ENCODE measurements at places on chromosomes 3 and 15.
A peak's percentile ranks its signal among the peaks of the same experiment; 100 is the strongest.

DNA sequence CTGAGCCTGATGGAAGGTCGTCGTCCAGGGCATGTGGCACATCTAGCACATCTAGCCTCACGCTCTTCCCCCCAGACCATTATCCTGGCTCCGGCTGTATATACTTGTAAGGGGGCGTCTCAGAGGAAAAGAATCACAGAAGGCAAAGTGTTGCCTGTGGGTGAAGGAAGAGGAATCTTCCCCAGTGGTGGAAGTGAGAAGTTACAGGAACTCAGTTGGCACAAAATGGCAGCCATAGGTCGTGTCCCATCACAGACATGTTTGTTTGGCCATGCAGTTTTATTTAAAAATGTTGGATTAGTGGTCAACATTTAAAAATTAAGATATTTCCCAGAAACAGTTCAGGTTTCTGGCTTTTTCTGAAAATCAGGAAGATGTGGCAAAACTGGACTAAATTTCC is 13.6 kb downstream of the GALNT15 start:
- no peak for DNase-seq

- DNase-seq: no peak
Measured at GRCh38 chr3:155444771-155445170, 151.3 kb upstream of the STRIT1 start.

- DNase-seq: no peak
Measured at GRCh38 chr3:89954137-89954536, 846.7 kb downstream of the EPHA3 start.

- DNase-seq: no peak
Measured at GRCh38 chr15:91694831-91695210, 158.7 kb upstream of the SLCO3A1 start.

DNA sequence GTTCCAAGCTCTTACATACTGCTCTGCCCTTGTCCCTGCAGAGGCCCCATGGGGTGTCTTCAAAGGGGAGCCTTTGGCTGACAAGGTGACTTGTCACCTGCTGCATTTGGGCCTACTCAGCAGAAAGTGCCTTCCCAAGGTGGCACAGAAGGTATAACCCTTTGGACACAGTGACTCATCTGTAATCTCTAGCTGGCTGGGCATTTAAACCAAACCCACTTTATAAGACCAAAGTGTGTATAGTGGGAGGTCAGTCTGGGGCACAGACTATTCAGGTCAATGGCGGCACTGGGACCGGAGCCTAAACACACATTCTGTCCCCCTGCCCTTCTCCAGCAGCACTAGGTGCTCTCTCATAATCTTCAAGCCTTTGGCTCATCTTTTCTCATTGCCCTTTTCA is 35.1 kb downstream of the GJD2 start:
- no peak for DNase-seq

DNA sequence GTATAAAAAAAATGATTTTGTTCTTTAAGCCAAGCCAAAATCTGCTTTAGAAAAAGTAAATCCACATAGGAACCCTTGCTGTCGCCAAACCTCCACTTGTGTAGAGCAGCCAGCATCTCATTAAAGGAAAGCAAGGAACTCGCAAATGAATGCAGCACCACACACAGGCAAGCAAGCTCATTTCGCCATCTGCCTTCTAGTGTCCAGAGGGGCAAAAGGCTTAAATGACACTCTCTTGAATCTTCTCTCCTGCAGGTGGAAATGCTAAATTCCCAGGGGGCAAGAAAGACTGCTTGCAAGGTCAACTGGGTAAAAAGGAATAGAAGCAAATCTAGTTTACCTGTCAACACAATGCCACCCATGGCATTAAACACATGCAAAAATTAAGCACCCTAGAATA is 2.4 kb downstream of the MB21D2 start:
- DNase-seq: no peak

DNA sequence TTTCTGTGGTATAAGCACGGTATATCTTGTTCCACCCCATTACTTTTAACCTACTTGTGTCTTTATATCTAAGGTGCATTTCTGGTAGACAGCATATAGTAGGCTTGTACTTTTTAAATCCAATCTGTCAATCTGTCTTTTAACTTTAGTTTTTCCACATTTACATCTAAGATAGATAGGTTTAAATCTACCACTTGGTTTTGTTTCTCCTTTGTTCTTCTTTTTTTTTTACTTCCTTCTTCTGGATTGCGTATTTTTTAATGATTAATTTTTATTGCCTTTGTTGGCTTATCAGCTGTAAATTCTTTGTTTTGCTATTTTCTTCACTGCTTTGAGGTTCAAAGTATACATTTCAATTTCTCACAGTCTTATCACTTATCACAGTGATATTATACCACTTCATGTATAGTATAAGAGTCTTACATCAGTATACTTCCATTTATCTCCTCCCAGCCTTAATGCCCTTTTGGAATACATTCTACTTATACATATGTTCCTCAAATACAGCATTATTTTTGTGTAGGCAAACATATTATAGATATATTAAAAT is 31.0 kb downstream of the IQCB1 start:
- no peak for DNase-seq

DNA sequence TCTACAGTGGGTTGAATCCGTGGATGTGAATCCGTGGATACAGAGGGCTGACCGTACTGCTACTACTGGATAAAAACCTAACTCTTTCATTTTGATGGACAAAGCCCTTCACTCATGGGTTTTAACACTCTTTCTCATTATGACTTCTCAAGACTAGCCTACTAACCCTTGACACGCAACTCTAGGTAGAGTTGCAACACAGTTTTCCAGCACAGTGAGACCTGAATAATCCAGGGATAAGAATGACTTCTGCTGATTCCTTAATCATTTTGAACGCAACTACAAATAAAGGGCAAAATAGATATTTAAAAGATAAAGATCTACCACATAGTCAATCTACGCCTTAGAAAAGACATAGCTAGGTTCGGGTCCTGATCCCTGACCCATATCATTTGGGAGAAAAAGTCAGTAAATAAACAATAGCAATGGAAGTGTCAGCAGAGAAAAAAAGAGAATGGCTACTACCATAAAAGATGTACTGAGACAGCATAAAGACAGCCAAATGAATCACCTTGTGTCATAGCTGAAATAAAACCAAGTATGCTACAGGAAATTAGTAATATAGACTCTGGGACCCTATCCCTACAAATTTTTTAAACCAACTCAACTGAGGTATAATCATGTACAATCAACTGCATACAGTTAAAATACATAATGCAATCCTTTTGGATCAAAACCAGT is 87.6 kb downstream of the DPH6 start:
- DNase-seq: no peak

- peak; percentile 75 for DNase-seq
Measured at GRCh38 chr3:112653881-112654300, 12.9 kb upstream of the CCDC80 start.

DNA sequence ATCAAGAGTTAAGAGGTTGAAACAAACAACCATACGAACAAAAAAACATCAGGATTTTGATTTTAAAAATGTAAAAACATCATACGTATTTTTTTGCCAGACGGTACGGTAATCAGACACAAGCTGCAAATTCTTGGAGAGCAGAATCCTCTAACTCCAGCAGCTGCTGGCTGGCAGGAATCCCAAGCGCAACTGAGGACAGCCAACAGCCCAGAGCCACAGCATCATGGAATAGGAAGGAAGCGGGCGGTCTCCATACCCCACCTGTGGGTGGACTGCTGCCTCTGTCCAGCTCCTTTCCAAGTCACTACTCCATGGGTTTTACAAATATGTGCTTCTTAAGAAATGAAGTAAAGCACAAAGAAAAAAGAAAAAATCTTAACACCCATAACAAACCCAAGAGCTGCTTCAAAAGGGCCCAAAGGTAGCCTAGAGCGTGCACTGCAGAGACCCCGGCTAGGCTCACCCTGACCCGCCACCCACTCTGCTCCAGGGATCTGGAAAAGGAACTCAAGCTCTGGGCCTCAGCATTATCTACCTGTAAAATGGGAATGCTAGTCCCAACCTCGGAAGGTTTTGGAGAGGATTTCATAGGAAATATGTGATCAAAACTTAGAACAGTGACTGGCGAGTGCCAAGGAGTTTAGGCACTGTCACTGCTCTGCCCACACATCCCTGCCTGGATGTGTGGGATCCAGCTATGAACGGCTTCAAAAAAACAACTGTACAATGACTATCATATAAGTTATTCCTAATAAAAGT is 33.4 kb downstream of the ZXDC start:
- DNase-seq: no peak

DNA sequence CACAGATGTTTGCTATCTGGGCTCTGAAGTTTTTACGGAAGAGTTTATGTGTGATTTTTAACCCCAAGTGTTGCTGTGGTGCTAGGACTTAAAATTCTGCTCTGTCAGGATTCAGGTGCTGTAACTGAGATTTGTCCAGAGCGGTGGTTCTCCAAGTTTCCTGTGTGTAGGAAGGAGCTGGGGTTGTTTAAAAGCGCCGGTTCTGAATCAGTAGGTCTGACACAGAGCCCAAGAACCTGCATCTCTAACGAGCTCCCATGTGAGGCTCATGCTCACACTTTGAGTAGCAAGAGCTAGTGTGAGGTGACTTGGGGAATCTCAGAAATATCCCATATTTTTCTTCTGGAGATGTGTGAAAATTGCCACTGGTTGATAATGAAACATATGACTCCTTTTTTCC is 325.5 kb downstream of the SATB1 start:
- DNase-seq: peak; percentile 11

DNA sequence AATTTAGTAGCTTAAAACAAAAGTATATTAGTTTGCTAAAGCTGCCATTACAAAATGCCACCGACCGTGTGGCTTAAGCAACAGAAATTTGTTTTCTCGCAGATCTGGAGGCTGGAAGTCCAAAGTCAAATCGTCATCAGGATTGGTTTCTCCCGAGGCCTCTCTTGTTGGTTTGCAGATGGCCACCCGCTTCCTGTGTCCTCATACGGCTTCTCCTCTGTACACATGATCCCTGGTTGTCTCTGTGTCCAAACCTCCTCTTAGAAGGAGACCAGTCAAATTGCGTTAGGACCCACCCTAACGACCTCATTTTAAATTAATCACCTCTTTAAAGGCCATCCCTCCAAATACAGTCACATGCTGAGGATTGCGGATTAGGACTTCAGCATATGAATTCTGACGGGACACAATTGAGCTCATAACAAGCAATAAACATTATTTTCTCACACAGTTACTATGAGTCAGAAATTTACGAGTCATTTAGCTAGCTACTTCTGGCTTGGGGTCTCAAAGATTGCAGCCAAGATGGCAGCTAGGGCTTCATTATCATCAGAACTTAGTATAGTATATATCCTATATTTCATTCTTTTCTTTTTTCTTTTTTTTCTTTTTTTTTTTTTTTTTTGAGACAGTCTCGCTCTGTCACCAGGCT is 58.4 kb downstream of the RPL39L start:
- DNase-seq: no peak

GRCh38 chr15:93882141-93882540 is 349.2 kb upstream of the MCTP2 start:
- no peak for DNase-seq

DNA sequence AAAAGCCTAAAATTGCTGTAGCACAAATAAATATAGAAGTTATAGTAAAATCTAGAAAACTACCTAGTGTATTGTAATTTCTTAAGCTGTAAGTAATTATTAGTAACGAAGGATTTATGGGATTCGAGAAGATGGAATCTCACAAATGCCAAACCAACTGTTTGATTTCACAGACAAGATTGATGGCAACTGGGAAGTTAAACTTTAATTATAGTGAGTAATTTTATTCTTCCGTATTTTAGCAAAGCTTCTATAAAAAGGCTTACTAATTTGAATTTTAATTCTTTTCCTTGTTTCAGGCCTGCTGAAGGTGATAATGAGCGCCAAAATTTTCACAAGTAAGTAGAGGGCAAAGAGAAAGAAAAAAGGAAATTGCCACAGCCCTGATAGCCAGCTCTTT is 36.6 kb downstream of the GATM start:
- DNase-seq: no peak

DNA sequence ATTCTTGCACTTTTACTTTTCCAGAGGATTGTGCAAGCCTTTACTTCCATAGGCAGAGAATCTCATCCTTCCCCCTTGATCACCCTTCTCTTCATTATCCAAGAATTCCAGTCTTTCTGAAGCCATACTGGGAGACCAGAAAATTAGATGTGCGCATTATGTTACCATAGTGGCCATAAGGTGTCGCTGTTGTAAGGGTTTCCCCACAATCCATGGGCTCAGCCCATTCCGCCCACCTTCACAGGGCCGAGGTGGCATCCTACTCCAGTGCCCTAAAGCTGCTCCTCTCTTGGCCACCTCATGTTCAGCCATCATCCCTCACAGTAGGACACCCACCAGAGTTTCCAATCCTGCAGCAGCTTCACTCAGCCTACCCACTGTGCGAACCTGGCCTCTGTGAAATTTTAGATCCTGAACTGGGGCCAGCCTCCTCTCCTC is 35.0 kb downstream of the CTSH start:
- no peak for DNase-seq

Data from GM04503 (cell line).